ENCODE measurements at places on chromosomes 5 and 9.
A peak's percentile ranks its signal among the peaks of the same experiment; 100 is the strongest.

DNA sequence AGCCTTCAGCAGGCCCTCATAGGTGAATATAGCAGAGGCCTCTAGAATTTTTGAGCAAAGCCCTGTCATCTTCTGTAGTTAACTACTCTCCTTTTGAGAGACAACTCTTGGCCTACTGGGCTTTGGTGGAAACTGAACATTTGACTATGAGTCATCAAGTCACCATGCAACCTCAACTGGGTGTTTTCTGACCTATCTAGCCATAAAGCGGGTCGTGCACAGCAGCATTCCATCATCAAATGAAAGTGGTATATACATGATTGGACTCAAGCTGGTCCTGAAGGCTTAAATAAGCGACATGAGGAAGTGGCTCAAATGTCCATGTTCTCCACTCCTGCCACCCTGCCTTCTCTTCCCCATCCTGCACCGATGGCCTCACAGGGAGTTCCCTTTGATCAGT is 1115.5 kb downstream of the TAF11L14 start:
- DNase-seq = no peak

- no peak for DNase-seq
Measured at GRCh38 chr5:176902102-176902814, 3.1 kb upstream of the HK3 start.

DNA sequence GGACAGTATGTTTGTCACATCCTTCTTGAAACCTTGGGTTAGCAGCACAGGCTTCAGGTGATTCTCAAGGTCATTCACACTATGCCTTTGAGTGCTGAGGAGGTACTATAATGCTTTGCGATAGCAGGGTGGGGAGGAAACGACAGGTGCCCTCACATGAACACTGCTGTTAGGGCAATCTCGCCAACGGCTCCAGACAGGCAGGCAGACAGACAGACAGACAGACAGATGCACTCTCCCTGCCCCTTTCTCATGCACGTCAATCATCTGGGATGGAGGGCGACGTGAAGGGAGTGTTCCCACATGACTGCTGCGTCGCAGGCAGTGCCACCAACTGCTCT is 82.9 kb downstream of the RAPGEF1 start:
- DNase-seq = no peak

DNA sequence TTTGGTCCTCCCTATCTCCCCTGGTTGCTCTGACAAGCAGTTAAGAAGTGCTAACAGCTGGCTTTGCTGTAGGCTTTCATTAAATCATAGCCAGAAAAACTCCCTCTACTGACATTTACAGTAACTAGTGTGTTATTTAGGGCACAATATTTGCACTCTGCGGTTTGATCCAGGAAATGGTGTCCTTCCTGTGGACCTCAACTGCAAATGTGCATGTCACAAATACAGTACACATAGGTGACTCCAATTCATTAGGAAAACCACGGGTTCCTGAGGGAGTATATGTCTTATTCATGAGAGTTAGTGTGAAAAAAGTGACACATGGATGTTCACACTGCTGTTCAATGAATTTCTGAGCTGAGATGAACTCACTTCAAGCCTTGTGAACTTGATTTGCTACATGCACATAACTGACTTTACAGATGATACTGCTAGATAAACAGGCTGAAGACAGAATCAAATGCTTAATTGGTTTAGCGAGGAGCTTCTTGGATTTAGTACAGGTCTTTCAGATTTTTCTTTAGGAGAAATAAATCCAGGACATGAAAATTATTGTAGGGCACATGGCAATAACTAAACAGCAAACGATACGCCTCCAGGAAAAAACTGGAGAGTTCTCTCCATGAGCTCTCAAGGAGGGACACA is 281.5 kb downstream of the EFNA5 start:
- no peak for DNase-seq

GRCh38 chr5:95773335-95774059 is 42.4 kb downstream of the RHOBTB3 start:
- peak; percentile 59 for DNase-seq

GRCh38 chr9:124812441-124812876 is 35.5 kb downstream of the OLFML2A start:
- DNase-seq = no peak

DNA sequence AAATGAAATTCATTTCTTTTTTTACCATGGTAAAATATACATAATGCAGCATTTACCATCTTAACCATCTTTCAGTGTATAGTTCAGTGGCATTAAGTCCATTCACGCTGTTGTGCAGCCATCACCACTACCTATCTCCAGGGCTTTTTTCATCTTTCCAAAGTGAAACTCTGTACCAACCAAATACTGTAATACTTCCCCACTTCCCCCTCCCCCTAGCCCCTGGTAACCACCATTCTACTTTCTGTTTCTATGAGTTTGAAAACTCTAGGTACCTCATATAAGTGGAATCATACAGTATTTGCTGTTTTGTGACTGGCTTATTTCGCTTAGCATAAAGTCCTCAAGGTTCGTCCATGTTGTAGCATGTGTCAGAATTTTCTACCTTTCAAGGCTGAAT is 23.4 kb downstream of the SPAAR start:
- no peak for DNase-seq

GRCh38 chr5:168712280-168712924 is 133.2 kb upstream of the PANK3 start:
- no peak for DNase-seq

- DNase-seq = no peak
Measured at GRCh38 chr9:123753669-123754258, 176.2 kb downstream of the DENND1A start.

GRCh38 chr9:19985081-19985480 is 196.2 kb upstream of the SLC24A2 start:
- DNase-seq = no peak

DNA sequence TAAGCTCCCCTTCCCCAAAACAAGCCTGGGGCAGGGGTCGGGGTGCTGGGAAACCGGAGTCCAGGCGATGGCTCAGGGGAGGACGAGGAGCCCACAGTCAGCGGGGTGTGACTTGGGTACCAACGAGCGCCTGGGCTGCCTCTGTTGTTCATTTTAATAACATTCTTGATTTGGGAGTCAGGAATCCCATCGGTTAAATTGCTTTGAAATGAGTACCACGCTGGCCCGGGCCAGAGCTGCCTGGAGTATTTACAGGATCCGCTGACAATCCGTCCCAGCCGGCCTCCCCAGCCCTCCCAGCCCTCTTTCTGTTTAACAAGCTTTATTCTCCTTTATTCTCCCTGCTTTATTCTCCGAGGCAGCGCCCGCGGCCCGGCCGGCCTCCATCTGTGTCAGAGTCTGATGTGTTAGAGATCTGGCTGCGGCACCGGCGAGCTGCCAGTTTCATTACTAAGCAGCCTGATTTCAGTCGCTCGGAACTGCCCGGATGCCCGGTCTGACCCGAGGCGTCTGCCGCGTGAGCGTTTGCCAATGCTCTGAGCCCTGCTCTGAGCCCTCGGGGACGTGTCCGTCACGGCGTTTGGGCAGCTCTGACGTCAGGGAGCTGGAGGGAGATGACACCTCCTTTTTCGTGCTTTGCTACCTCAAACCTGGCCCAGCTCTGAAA is 16.5 kb upstream of the QRFP start:
- DNase-seq = no peak

- no peak for DNase-seq
Measured at GRCh38 chr5:57010786-57011185, 58.9 kb upstream of the MIER3 start.

Measured in erythroblast (primary cell).